Central memory CD8-positive, alpha-beta T cell (primary cell): ENCODE measurements at places on chromosomes 2 and 18.

- no peak overlapping the region for H3K27ac ChIP-seq
- no peaks in the 10 kb centered on the region for H3K4me1 ChIP-seq
- peak; percentile 38 for DNase-seq
- peaks cover 4% of the 10 kb centered on the region for H3K36me3 ChIP-seq
- H3K4me3 ChIP-seq, result no peak overlapping the region
These were observed 1.1 kb upstream of the SLC14A1 start for GRCh38 chr18:45722899-45723298.

GRCh38 chr2:120720231-120720630 lies 15.4 kb upstream of the GLI2 start:
- H3K4me3 ChIP-seq, result no peak overlapping the region
- H3K27me3 ChIP-seq, result peaks cover 22% of the 10 kb centered on the region
- no peak overlapping the region for H3K27ac ChIP-seq
- no peak for DNase-seq

GRCh38 chr18:12059334-12060181 lies 34.1 kb upstream of the ANKRD62 start:
- no peaks in the 10 kb centered on the region for H3K36me3 ChIP-seq
- no peak for DNase-seq
- H3K27ac ChIP-seq, result no peak overlapping the region
- no peaks in the 10 kb centered on the region for H3K27me3 ChIP-seq

- H3K27ac ChIP-seq, result no peak overlapping the region
- DNase-seq, result no peak
- no peak overlapping the region for H3K4me3 ChIP-seq
- no peaks in the 10 kb centered on the region for H3K4me1 ChIP-seq
- H3K27me3 ChIP-seq, result peaks cover 22% of the 10 kb centered on the region
- peaks cover 2% of the 10 kb centered on the region for H3K36me3 ChIP-seq
These were observed 20.2 kb downstream of the CXCR2 start for GRCh38 chr2:218146056-218146455.

GRCh38 chr2:195312662-195313061 lies 344.4 kb upstream of the SLC39A10 start:
- no peak for DNase-seq
- H3K27me3 ChIP-seq, result peaks cover 19% of the 10 kb centered on the region
- no peak overlapping the region for H3K27ac ChIP-seq
- H3K36me3 ChIP-seq, result peaks cover 2% of the 10 kb centered on the region
- no peak overlapping the region for H3K4me3 ChIP-seq

DNA sequence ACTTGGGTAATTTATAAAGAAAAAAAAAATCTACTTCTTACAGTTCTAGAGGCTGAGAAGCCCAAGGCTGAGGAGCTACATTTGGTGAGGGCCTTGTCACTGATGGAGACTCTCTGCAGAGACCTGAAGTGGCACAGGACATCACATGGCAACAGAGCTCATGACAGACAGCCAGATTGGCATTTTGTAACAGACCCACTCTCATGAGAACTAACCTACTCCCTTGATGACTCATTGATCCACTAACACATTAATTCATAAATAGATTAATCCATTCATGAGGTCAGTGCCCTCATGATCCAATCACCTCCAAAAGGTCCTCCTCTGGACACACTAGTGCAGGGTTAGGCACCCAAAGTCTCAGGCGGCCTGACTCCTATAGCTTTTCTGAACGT lies 318.4 kb downstream of the GULP1 start:
- no peaks in the 10 kb centered on the region for H3K36me3 ChIP-seq
- DNase-seq, result no peak
- H3K4me1 ChIP-seq, result no peaks in the 10 kb centered on the region
- H3K27me3 ChIP-seq, result no peaks in the 10 kb centered on the region

DNA sequence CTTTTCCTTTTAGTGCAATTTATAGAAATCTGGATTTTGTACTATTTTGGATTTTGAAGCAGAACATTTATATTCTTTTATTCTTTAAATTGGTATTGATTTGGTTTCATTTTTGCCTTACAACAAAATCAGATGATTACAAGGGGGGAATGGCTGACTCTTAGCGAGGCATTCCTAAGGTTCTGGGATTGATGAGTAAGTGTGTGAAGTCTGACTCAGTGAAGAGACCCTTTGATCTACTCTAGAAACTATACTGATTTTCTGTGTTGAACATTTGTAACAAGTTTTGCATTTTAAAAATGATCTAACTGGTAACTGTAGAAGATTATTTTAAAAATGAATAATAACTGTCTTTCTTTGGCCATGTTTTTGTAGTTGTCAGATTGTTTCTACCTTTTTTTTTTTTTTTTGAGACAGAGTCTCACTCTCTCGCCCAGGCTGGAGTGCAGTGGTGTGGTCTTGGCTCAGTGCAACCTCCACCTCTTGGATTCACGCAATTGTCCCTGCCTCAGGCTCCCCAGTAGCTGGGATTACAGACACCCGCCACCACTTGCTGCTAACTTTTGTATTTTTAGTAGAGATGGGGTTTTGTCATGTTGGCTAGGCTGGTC lies 48.7 kb downstream of the TTC39C start:
- H3K27me3 ChIP-seq, result no peaks in the 10 kb centered on the region
- H3K4me3 ChIP-seq, result no peak overlapping the region
- peak overlapping the region; percentile 51 for H3K27ac ChIP-seq
- H3K36me3 ChIP-seq, result peaks cover 19% of the 10 kb centered on the region
- no peak for DNase-seq

GRCh38 chr2:236627193-236627592 lies 57.6 kb downstream of the ACKR3 start:
- H3K27me3 ChIP-seq, result peaks cover 13% of the 10 kb centered on the region
- no peak for DNase-seq
- H3K27ac ChIP-seq, result no peak overlapping the region
- no peaks in the 10 kb centered on the region for H3K36me3 ChIP-seq
- H3K4me3 ChIP-seq, result no peak overlapping the region

GRCh38 chr2:132929786-132930185 lies 259.8 kb upstream of the LYPD1 start:
- no peak overlapping the region for H3K27ac ChIP-seq
- H3K27me3 ChIP-seq, result no peaks in the 10 kb centered on the region
- no peak overlapping the region for H3K4me3 ChIP-seq

DNA sequence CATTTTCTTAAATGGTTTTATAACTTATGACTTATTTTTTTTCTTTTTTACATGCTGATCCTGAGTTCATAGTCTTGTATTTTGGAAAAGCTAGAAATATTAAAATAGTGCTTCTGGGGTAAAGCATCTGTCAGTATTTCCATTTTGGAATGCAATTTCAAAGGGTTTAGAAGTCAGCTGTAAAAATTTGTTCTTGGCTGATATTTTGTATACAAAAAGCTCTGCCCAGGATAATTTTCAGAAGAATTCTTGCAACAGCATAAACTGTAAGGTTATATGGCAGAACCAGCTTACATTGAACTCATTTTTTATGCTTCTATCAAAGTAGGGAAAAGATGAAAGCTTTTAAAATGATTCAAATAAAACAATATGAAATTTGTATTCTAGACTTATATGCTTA lies 97.4 kb downstream of the DIS3L2 start:
- peaks cover 35% of the 10 kb centered on the region for H3K4me1 ChIP-seq
- H3K4me3 ChIP-seq, result no peak overlapping the region
- no peak overlapping the region for H3K27ac ChIP-seq

DNA sequence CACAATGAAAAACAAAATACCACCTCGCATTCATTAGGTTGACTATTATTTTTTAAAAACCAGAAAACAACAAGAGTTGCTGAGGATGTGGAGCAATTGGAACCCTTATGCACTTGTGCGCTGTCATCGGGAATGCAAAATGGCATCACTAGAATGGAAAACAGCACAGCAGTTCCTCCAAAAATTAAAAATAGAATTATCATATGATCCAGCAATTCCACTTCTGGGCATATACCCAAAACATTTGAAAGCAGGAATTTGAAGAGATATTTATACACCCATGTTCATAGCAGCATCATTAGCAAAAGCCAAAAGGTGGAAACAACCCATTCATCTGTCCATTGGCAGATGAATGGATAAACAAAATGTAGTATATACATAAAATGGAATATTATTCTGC lies 11.9 kb upstream of the NMUR1 start:
- no peak overlapping the region for H3K27ac ChIP-seq
- H3K4me3 ChIP-seq, result no peak overlapping the region
- peaks cover 44% of the 10 kb centered on the region for H3K4me1 ChIP-seq
- peaks cover 2% of the 10 kb centered on the region for H3K36me3 ChIP-seq

GRCh38 chr2:51027968-51028367 lies 4.0 kb downstream of the NRXN1 start:
- no peaks in the 10 kb centered on the region for H3K36me3 ChIP-seq
- no peak overlapping the region for H3K4me3 ChIP-seq
- no peak for DNase-seq
- H3K27ac ChIP-seq, result no peak overlapping the region
- H3K27me3 ChIP-seq, result no peaks in the 10 kb centered on the region

- H3K27ac ChIP-seq, result no peak overlapping the region
- H3K4me3 ChIP-seq, result no peak overlapping the region
These were observed 56.8 kb downstream of the ATF2 start for GRCh38 chr2:175111200-175111657.

- H3K27me3 ChIP-seq, result peaks cover 12% of the 10 kb centered on the region
- H3K4me1 ChIP-seq, result peaks cover 7% of the 10 kb centered on the region
- no peak for DNase-seq
- no peak overlapping the region for H3K4me3 ChIP-seq
- H3K36me3 ChIP-seq, result peaks cover 2% of the 10 kb centered on the region
These were observed 4.8 kb downstream of the L3MBTL4 start for GRCh38 chr18:6409933-6410332.

DNA sequence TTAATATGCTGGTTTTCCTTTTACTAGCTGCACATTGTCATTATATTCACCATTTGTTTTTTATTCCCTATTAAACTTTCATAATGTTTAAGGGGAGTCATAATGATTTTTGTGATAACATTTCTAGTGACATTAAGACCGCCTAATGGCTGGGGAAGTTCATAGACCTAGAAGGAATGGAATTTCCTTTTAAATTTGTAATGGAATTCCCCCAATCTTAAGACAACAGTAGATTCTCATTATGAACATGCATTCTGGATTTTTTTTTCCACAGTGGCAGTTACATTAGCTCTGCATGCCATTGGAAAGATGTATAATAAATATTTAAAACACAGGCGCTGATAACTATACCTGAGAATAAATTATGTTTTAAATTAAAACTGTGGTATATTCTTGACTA lies 8.4 kb downstream of the YPEL5 start:
- H3K27ac ChIP-seq, result peak overlapping the region; percentile 46
- no peak for DNase-seq
- peaks cover 93% of the 10 kb centered on the region for H3K36me3 ChIP-seq
- H3K27me3 ChIP-seq, result no peaks in the 10 kb centered on the region
- H3K4me1 ChIP-seq, result peaks cover 69% of the 10 kb centered on the region

DNA sequence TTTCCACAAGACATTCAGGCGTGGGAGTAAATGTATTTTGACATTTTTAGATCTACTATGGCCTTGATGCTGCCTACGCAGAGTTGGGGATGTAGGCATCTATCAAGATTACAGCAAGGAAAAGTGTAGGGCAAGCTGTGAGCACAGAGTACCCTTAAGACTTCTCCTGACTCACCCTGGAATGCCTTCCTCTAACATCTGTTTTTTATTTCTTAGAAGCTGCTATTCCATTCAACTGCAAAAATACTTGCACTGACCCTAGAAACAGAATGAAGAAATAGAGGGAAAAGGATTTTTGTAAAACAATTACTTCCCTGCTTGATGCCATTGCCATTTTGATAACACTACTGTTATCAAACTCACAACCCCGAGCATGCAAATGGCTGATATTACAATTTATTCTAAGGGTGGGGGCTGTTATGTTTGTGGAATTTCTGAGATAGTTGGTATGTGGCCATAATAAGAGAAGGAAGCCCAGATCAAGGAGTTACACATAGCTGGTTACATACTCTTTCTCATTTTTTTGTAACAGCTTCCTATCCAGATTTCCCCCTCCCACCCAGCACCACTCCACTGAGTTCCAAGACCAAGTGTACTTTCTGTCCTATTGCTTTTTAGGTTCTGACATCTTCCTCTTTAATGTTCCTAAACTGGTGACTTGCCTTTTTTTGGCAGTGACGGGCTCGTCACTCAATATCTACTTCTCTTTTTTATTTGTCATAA lies 6.0 kb upstream of the ROCK1 start:
- H3K27me3 ChIP-seq, result peaks cover 9% of the 10 kb centered on the region
- peaks cover 2% of the 10 kb centered on the region for H3K36me3 ChIP-seq
- no peak overlapping the region for H3K27ac ChIP-seq

DNA sequence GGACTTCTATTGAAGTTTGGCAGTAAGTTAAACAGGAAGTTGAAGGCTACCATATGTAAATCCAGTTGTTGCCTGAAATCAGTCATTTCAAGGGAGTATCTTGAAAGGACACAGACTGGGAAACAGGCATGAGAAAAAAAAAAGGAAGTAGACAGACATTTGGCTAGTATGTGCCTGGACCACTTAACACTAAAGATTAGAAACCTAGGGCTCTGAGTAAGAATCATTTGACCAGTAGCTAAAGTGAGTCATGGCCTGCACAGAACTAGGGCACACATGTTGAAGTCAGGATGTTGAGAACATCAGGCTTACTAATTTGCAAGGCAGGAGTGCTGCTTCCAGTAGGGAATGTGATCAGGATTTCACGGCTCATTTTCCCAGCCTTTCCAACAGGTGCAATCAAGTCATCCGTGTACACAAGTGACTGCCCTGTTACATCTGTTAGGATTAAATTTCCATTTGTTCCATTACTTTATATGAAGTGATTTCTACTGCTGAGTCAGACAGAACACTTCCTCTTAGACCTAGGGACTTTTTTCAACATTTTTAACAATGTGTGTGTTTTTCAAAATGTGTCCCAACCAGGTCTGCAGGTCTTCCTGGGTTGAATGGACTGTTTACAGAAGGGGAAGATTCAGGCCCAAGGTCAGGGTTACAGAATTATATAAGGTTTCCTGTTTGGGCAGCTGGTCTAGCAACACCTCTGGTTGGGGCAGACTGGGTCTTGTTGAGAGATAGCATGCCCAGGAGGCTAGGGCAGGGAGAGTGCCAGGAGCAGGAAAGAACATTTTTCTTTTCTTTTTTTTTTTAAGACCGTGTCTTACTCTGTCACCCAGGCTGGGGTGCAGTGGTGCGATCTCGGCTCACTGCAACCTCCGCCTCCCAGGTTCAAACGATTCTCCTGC lies 145.6 kb downstream of the TGIF1 start:
- peaks cover 35% of the 10 kb centered on the region for H3K36me3 ChIP-seq
- peak overlapping the region; percentile 89 for H3K4me3 ChIP-seq
- no peak for DNase-seq
- no peaks in the 10 kb centered on the region for H3K27me3 ChIP-seq
- H3K27ac ChIP-seq, result peak overlapping the region; percentile 95

- no peaks in the 10 kb centered on the region for H3K36me3 ChIP-seq
- H3K27me3 ChIP-seq, result no peaks in the 10 kb centered on the region
- H3K4me3 ChIP-seq, result no peak overlapping the region
These were observed 331.3 kb downstream of the EIPR1 start for GRCh38 chr2:3046170-3046865.

- DNase-seq, result no peak
- no peak overlapping the region for H3K4me3 ChIP-seq
- H3K27me3 ChIP-seq, result no peaks in the 10 kb centered on the region
- H3K4me1 ChIP-seq, result no peaks in the 10 kb centered on the region
- no peak overlapping the region for H3K27ac ChIP-seq
These were observed 456.6 kb downstream of the THSD7B start for GRCh38 chr2:137221797-137222492.

- no peak for DNase-seq
- no peaks in the 10 kb centered on the region for H3K36me3 ChIP-seq
- H3K27me3 ChIP-seq, result peaks cover 39% of the 10 kb centered on the region
- H3K4me1 ChIP-seq, result no peaks in the 10 kb centered on the region
- H3K4me3 ChIP-seq, result no peak overlapping the region
These were observed 29.3 kb upstream of the HS6ST1 start for GRCh38 chr2:128347701-128348539.

GRCh38 chr2:129253461-129253812 lies 726.0 kb upstream of the RAB6C start:
- no peaks in the 10 kb centered on the region for H3K27me3 ChIP-seq
- no peaks in the 10 kb centered on the region for H3K36me3 ChIP-seq
- no peak for DNase-seq
- H3K4me1 ChIP-seq, result no peaks in the 10 kb centered on the region
